ENCODE measurements at places on chromosomes 1 and 21.

DNA sequence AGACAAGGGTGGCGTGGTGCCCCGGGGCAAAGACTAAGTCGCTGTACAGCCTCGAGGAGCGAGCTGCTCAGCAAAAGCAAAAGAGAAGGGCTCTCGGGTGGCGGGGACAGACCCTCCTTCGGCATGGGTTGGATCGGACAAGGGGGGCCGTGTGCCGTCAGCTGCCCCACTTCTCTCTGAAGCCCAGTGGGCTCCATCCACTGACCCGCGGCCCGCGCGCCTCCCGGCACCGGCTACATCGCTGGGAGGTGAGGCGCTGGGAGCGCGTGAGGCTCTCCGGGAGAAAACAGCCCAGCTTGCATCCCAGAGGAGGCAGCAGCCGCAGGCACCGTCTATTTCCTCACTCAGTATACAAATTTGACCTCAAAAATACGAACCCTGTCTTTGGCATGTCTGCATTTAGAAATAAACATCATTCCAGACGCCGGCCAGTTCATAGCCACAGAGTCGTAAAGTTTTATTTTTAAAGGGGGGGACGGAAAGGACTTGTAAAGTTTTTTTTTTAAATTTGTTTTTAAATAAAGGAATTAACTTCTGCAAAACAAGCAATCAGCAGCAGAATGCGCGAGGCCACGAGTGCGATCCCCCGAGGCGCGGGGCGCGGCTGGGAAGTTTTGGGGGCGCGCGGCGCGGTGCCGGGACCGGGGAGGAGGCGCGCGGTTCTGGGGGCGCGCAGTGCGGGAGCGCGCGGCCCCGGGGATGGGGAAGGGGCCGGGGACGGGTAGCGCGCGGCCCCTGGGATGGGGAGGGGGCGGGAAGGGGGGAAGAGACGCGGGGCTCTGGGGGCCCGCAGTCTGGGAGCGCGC lies 689 bp upstream of the GPR137B start:
- DNase-seq: peak; percentile 63

- DNase-seq: no peak
Observed at GRCh38 chr1:66396212-66396890, 137.6 kb upstream of the SGIP1 start.

- no peak for DNase-seq
Observed at GRCh38 chr1:2943686-2944260, 77.5 kb upstream of the ACTRT2 start.

DNA sequence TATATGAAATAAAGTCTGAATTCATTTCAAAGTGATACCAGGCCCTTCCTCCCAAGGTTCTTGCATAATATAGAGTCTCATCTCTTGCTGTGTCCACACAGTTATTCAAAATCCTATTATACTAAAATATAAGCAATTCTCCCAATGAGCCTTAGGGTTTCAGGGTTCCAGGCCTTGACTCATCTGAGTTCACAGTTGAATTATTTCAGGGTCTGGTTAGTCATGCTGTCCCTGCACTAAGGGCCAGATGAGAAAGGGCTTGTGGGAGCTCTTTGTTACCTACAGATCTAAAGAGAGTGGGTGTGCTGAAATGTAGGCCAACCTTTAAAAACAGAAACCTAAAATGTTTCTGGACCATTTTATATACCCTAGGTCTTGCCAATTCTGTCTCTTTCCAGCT lies 337.5 kb upstream of the LRRC7 start:
- DNase-seq: no peak

DNA sequence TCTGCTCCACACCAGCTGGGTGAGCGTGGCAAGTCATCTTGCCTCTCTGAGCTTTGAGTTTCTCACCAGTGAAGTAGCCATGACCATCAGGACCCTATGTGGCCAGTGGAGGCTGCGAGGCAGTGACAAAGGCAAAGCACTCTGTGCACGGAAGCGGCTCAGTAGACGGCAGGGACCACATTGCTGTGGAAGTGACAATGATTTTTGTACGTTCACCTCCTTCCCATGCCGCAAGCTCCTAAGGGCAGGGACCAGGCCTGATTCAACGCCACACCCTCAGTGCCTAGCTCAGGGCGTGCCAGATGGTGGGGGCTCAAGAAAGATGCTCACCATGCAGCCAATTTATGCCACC lies 210.5 kb downstream of the MATN1 start:
- no peak for DNase-seq

- DNase-seq: peak; percentile 87
Observed at GRCh38 chr1:52368383-52369172, 2.6 kb upstream of the CC2D1B start.

DNA sequence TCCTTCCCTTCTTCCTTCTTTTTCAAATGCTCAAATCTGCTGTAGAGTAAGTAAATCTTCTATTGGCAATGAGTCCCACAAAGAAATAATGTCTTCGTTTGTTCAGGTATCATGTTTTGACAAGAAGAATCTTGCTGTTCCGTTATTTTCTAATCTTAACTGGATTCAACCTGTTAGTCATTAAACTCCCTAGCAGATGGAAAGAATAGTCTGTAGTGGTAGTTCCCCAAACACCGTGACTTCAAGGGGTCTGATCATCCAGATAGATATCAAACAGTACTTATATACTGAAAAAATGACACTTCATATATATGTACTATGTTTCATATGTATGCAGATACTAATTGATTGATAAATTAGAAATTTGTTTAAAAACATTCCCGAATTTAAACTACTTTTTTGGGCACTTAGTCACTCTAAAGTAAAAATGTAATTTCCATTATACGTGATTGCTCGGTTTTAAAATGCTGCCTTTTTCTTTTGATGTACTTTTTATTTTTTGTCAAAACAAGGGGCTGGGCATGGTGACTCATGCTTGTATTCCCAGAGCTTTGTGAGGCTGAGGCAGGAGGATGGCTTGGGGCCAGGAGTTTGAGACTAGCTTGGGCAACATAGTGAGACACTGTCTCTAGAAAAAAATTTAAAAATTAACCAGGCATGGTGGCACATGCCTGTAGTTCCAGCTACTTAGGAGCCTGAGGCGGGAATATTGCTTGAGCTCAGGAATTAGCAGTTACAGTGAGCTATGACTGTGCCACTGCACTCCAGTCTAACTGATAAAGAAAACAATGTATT lies 335.7 kb upstream of the SNX7 start:
- DNase-seq: peak; percentile 31

GRCh38 chr1:47914952-47915676 lies 82.1 kb downstream of the TRABD2B start:
- no peak for DNase-seq

DNA sequence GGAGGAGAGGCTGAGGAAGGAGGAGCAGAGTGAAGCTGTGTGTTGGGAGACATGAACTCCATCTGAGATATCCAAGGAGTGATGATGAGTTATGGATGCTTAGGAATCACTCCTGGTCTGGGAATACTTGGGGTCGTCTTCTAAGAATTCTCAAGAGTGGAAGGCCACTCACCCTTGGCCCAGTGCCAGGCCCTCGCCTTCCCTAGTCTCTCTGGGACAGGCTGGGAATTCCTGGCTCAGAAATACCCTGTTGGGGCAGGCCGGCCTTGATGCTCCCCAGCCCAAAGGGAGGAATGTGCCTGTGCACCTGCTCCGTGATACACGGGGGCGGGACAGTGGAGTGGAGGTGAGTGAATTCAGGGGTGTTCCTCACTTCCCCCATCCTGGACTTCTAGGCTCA lies 12.6 kb upstream of the LMNA start:
- no peak for DNase-seq

GRCh38 chr21:41923631-41924367 lies 30.0 kb downstream of the C2CD2 start:
- DNase-seq: no peak

- no peak for DNase-seq
Observed at GRCh38 chr1:86231076-86231475, 74.5 kb upstream of the COL24A1 start.

DNA sequence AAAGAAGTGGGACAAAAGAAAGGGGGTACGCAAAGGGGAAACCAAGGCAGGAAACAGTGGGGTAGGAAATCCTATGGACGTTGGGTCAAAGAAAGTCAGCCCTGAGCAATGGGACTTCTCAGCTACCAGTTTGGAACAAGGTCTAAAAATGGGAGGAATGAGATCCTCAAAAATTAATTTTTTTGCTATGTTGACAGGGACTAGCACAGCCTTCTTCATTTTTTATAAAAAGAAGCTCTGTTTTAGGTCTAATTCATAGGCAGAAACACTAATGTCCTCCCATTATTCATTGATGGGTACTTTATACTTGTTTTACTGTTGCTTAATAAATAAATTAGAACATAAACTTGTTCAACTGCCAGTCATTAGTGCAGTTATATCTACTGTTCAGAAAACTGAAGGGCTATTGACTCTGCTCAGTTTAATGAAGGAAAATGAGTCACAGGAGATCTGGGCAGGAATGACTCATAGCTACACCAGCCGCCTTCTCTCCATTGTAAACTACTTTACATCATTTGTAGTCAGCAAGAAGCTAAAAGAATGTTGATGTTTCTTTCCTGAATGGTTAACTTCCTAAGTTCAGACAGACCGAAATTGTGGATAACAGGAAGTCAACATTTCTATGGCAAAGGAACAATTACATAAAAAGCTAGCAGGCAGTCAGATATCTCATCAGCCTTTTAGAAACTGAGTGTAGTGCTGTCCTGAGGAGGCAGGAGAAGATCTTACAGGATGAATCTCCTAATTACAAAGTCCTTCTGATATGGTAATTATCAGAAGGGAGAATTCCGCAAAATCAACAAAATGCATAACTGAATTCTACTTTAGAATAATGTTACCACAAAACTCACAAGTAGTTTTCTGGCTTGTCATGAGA lies 356.4 kb upstream of the PKN2 start:
- DNase-seq: peak; percentile 78

GRCh38 chr1:8356256-8357209 lies 38.6 kb downstream of the SLC45A1 start:
- DNase-seq: no peak

- DNase-seq: no peak
Observed at GRCh38 chr21:42447182-42447581, 43.5 kb downstream of the UBASH3A start.

DNA sequence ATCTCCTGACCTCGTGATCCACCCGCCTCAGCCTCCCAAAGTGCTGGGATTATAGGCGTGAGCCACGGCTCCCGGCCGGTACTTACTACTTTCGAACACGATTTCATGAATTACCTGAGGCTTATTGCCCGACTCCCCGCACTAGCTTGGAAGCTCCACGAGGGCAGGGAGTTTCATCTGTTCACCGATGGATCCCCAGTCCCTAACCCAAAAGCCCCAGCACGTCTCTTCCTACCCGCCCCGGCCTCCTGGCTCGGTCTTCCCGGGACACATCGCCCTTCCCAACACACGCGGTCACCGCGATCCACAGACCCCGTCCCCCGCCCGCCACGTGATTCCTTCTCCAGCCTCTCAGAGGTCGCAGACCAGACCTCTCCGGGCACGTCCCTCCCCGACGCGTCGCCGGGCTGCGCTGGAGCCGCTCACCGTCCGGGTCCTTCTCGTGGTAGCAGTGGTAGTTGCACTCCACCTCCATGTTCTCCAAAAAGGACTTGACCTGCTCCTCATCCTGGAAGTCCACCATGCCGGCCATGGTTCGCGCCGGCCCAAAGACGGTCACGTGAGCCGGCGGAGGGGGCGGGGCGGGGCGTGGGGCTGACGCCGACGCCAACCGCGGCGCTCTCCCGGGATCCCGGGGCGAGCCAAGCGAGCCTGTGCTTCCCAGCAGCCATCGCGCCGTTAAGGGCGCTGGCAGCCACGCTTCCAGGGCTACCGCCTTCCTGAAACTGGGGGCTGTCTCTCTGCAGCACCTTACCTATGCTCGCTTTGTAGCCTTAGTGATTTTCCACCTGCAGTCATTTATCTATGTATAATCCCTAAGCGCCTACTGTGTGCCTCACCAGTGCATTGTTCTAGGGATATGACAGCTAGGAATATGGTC lies at the start of gene COA7:
Gene COA7 (minus strand): TSS at position 553 of the 880 bp plus-strand sequence. CDS start 21 bp downstream, at position 532.
- peak; percentile 94 for DNase-seq

DNA sequence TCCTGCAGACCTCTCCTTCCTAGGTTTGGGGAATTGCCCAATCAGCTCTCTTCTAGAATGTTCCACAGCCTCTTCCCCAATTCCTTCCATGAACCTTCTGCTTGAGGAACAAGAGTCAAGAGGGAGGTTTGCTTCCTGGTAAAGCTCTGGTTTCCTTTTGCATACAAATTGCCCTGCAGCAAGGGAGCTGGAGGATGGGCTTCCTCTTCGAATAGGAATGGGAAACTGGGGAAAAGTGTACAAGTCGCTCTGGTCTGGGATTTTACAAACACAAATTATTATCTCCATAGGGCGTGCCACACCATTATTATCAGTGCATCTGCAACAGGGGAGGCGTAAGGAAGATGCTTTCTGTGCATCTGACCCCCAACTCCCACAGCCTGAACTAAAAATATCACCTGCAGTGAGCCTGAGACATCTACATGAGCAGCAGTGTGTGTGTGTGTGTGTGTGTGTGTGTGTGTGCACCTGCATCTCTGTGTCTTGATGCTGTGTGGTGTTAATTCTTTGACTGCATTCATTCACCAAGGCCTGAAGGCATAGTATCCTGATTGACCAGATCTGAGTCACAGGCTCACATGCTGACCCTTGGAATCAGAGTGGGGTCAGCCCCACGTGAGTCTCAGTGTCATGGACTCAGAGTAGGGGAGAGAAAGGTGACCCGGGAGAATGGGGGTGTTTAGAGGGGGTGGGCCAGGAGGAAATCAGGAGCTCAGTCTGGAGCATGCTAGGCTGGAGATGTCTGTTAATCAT lies 272.9 kb downstream of the KAZN start:
- DNase-seq: no peak

DNA sequence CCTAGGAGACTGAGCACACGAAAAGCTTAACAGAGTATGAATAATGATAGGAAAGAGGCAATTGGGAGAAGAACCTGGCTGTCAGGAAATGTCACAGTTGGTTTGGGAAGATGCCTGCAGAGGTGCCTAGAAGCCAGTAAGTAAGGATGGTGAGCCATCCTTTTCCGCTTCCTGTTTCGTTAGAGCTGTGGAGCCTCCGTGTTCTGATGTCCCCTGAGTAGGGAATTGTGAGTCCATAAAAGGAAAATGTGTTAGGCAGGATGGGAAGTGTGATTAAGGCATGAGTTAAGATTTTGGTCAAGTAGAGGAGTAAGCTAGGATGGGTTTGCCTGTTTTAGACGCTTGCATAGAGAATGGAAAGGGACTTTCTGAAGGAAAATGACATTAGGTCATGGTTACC lies 9.0 kb downstream of the CLIC4 start:
- no peak for DNase-seq

DNA sequence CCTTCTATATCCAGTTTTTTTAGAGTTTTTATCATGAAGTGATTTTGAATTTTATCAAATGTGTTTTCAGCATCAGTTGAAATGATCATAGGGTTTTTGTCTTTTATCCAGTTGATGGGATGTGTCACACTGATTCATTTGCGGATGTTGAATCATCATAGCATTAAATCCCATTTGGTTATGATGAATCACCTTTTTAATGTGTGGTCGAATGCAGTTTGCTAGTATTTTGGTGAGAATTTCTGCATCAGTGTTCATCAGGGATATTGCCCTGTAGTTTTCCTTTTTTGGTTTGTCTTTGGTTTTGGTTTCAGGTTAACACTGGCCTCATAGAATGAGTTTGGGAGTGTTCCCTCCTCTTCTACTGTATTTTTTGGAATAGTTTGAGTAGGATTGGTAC lies 80.3 kb downstream of the DIRAS3 start:
- DNase-seq: no peak

DNA sequence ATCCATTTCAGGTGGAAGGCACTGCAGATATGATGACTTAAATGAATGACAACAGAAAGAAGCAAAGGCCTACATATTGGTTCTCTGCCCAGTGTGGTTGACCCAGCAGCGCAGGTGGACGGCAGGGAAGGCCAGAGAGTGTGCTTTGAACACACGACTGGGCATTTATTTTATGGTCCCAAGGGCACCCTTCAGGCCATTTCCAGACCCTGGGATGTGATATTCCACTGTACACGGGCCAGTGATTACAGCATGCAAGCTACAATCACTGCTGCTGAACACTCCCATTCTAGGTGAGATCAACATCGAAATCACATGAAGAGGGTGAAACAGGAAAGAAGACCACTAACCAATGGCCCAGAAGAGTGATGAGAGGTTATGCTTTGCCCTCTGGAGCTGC lies 33.8 kb downstream of the PCNX2 start:
- DNase-seq: no peak

All from hepatocyte (in vitro differentiated cells).